Stimulated activated CD4-positive, alpha-beta T cell treated with anti-CD3 and anti-CD28 coated beads, Interleukin-1b, Interleukin-23, amount 100 ng/mL, for 24 hours (primary cell): ENCODE measurements at places on chromosomes 4 and X.

DNA sequence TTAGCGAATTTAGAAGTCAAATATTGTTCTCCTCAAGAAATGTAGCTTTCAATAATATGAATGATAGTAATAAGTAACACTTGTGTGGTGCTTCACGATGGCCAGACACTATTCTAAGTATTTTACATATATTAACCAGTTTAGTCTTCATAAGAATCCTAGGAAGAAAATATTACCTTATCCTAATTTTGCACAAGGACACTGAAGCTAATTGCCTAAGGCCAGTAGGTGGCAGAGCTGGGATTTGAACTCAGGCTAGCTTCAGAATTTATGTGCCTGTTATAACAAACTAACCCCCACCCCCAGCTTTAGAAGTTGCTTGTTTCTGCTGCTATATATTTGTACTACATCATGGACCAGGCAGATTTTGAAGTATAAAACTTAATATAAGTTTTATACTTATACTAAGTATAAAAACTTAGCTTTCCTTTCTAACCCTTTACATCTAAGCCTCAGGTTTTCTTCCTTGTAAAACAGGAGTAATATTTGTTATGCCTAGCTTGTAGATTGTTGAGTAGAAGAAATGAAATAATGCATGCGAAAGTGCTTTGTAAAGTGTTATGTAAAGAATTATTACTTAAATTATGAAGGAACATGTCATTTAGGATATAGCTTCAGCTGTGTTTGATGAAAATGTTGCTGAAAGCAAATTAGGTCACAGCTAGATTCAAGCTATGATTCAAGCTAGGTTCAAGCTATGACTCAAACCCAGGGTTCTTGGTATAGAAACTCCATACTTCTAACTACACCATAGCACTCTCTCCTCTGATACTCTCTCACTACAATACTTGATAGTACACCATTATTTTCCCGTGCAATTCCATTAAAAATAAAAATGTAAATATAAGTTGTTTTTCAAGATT lies 4.2 kb upstream of the CDS1 start:
- DNase-seq = no peak

GRCh38 chrX:96445531-96446065 lies 239.0 kb upstream of the DIAPH2 start:
- DNase-seq = no peak

DNA sequence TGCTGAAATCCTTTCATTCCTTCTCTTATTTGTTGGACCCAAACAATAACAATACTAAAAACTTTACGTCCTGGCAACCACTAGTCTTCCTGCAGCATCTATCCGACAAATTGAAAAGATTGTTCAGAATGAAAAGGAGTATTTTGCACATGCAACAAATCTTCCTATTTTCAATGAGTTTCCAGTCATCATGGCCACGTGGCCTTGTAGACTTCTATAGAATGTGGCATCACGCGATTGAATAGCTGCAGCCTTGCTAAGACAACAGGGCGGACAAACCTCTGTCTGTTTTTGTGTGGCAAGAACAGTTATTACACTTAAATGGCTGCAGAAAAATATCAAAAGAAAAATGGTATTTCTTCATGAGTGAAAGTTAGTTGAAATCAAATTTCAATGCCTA lies 297.9 kb upstream of the LCORL start:
- no peak for DNase-seq

- no peak for DNase-seq
Observed at GRCh38 chr4:182113779-182114178, 129.4 kb upstream of the TENM3 start.

GRCh38 chr4:40303751-40304150 lies 31.4 kb upstream of the CHRNA9 start:
- no peak for DNase-seq

DNA sequence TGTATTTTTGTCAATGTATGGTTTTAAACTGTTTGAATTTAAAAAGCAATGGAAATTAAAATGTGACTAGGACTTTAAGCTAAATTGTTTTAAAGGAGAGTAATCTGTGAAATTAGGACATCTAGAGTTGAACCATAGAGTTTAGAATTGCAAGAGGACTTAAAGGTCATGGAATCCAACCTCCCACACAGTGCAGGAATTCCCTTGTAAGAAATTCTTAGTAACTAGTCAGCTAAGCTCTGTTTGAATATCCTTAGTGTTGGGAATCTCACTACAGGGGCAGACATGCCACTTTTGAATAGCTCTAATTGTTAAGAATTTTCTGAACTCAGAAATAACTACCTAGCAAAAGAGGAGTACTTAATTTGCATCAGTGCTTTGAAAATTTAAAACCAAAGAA lies 292.9 kb downstream of the IL1RAPL1 start:
- no peak for DNase-seq

- no peak for DNase-seq
Observed at GRCh38 chr4:12499693-12500092, 984.4 kb downstream of the RAB28 start.

DNA sequence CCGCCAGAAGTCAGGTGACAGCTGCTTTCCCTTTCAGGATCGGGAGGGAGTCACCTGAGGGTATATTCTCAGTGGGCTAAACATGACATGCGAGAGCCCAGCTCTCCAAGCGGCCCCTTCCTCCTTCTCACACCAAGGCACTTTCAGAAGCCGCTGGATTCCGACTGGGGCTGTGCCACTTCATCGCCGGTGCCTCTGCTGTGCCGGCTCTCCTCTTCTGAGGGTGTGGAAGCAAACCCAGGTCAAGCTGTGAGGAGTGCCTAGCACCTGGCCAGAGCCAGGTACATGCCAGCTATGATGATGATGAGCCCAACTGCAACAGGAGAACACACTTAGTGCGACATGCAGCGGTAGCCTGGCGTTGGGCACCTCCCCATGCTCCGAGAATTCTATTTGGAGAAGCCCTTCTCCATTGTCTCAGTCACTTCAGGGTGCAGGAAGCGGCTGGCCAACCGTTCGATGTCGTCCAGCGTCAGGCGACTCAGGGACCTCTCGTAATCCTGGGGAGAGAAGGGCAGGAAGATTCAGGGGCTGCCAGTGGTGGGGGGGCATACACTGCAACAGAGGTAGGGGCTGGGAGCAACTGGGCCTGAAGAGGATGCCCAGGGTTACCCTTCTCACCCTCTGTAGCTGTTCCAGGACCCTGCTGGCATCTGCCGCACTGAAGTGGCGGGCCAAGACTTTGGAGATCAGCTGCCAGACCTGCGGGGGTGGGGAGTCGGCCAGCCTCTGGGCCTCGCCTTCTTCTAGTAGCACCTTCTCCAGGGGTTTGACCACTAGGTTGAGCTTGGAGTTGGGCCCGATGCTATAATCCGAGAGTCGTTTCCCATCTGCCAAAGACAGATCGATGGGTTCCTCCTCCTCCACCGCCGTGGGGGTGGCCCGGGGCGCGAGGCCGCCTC lies 1.0 kb downstream of the UBL4A start:
- no peak for DNase-seq

DNA sequence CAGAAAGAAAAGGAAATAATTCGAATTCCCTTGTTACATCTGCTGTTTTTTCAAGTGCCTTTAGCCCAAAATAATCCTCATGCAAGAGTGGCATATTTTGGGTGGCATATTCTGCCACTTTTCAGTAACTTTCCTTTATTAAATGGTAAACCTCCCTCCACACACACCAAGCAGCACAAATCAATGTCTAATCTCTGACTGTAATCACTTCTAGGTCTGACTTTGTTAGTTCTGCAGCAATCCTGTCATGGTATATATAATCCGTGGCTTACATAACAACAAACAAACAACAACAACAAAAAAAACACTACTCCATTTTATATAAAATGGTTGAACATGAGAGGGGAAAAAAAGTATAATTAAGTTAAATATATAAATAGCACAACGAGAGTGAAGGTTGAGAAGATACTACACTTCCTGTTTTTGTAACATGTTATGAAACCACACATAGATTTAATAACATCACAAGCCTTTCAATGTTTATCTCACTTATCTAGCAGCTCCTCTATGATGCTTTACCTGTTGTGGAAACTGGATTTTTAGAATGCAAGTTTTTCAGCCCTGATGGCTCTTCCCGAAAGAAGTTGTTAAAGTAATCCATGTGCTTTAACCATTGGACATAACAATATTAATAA lies 715.4 kb downstream of the GRXCR1 start:
- DNase-seq = no peak

GRCh38 chr4:8740666-8741395 lies 130.8 kb downstream of the HMX1 start:
- DNase-seq = no peak

- DNase-seq = no peak
Observed at GRCh38 chrX:8310409-8310808, 139.3 kb upstream of the VCX2 start.

DNA sequence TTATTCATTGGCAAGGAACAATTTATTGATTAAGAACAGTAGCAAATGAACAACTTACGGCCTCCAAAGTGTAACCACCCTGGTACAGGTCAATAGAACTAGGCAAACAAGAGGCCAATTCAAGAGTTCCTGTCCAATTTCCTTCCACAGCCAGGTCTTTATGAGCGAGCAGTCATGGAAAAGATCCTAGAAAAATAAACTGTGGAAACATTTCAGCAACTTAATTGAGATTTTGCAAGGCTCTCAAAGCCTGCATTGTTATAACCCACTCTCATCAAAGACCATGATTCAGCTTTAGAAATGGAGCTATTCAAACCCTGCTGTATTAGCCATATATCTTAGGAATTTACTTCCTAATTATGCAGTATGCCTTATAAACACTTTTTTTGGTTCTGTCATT lies 43.6 kb downstream of the UNC5C start:
- DNase-seq = no peak

GRCh38 chrX:150329868-150330267 lies 33.2 kb upstream of the MAMLD1 start:
- no peak for DNase-seq

DNA sequence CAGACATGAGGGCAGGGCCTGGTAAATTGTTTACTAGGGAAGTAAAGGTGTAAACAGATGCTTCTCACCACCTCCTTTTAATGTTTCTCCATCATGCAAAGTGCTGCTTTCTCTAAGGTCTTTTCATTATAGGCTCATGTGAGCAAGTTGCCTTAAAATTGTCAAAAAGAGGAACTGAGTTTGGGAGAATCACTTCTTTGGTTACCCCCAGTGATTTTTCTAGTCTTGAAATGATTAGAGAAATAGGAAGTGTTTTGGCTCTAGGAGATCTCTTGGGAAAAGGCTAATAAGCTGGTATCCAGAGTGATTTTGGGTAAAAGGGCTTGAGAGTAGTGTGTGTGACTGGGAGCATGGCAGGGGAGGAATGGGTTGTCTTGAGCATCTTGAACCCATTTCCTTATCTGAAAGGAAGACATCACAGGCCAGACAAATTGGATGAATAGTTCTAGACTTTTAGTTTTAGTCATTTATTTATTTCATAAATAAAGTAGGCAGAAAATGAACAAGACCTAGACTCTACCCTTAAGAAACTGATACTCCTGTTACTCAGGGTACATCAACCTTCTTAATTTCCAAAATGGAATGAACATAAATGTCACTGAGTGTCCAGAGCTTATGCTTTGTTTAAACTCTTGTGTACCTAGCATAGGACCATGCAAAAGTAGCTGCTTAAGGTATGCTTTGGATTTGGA lies 14.2 kb downstream of the GRPR start:
- no peak for DNase-seq

- DNase-seq = no peak
Observed at GRCh38 chr4:150525321-150525868, 56.6 kb upstream of the MAB21L2 start.

GRCh38 chrX:47960406-47960805 lies 43.4 kb downstream of the ZNF182 start:
- no peak for DNase-seq

DNA sequence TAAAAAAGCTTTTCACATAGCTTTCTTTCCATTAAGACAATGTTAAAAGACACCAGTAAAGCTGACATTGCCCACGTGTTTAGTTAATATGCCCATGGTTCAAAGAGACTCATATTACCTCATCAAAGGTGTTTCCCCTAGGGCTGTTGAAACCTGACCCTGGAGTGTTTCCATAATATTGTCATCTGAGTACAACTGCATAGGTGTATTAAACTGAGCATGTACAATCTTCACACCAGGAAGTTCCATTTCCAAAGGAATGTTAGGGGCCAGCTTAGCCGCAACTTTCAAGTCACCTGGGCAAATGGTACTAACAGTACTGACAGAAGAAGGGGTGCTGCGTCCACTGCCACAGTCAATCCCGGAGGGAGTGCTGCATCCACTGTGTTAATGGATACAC lies 27.1 kb downstream of the PDLIM3 start:
- no peak for DNase-seq

DNA sequence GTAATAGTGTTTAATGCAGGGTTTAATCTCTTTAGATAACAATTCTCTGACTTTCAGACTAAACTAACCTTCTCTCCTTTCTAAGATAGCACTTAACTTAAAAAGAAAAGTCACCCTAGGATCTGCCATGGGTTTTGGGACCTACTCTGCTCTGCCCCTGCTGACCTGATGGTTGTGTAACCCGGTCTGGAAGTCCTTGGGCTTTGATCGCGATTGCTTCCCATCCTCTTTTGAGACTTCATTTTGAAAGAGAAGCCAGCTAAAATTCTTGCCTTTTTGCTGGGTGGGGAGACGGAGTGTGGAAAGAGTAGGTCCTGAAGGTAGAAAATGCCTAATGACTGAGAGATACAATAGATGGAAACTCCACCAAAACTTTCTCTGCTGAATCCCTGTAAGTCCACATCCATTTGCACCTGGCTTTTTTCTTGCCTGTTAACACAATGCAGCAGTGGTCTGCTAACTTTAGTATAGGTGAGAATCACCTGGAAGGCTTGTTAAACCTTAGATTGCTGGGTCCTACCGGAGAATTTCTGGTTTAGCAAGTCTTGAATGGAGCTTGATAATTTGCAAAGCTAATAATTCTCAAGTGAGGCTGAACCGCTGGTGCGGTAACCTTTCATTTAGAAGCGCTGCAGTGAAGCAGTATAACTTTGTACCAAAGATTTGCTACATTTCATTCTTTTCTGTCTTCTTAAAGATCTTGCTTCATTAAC lies 45.6 kb upstream of the CCSER1 start:
- no peak for DNase-seq

DNA sequence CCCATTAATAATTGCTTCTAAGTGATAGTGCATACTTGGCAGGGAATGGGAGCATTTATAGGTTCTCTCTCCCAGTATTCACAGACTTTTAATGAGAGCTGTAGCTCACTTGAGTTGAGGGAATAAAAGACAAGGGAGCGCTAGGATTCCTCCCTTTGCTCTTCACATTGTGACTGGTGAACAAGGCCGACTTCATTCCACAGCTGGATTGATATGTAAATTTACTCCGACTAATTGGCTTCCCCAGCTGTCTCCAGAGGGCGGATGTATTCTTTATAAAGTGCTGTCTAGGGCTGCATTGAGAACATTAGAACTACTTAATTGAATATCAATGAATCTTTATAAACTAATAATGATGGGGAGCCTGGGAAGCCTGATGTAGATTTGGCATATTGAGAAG lies 63.4 kb downstream of the GPR50 start:
- no peak for DNase-seq

DNA sequence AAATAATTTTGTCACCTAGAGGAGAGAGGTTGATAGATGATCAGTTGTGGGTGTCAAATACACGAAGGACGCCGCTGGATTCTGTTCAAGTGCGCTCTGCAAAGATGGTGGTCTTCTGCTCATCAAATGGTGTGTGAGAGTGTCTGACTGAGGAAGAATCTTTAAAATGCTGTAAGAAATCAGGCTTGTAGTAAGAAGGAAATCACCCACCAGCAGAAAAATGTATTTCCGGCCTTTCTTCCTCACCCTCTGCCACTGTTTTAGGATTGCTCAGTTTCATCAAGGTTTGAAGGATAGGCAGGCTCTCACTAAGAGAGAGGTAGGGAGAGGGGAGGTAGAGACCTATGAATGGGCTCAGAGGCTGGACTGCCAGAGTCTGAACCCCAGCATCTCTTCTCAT lies 28.7 kb downstream of the RHOH start:
- no peak for DNase-seq
